GOT3 (cell line): ENCODE measurements at places on chromosomes 3 and 15.

DNA sequence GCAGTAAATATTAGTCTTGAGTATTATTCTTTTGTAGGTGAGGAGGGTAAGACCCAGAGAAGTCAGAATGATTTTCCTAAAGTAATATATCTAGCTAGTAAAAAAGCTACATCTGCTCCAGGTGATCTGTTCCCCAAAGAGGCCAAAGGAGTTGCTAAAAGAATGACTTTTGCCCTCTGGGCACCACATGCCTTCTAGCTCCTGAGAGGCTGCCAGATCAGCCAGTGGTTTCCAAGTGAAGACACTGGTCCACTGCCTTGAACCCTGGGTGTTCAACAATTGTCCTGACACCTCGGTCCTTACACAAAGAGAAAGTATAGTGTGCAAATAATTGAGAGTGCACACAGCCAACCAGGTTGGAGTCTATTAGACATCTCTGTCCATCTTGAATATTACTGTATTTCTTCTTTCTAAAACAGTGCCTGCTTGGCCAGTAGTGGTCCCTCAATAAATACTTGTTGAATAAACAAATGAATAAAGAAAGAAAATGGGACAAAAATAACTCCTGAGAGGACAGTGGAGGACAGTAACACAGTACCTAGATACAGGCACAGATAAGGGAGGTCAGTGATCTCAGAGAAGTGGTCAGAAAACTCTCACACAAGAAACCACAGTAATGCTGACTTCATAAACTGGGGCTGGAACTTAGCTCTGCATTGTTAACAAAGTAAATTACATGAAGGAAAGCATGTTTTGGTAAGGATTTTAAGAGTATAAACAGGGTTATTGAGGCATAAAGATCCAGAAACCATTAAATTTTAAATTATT, 56.6 kb upstream of the CSTA start:
- no peak for DNase-seq

DNA sequence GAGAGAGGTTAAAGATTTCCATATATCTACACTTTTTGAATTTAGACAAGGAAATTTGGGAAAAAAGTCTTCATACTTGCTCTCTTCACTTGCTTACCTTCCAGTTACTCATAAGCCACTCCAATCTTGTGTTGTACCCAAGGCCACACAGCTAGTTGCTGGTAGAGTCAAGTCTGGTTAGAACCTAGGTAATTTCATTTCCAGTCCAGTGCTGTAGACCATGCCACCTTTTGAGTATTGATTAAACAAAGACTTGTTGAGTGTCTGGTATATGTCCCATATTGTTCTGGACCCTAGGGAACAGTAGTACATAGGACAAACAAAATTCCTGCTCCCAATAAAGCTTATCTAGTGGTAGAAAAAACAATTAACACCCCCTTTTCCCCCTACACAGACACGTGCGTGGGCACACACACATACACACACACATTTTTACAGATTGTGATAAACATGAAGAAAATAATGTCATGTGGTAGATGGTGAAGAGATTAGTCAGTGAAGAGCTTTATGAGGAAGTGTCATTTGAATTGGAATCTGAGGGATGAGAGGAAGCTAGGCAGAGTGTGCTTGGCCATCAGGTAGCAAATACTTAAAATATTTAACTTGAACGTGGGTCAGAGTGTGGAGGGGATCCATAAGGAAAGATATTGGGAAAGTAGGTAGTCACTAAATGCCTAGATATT, 2.1 kb downstream of the CMC1 start:
- no peak for DNase-seq

- DNase-seq: no peak
Observed at GRCh38 chr3:138594150-138594934, at the start of gene CEP70. TSS of gene CEP70 (minus strand) at chr3:138594260. CDS start at chr3:138572927, 21,333 bp downstream.

- no peak for DNase-seq
Observed at GRCh38 chr3:10448544-10448943, 56.8 kb downstream of the ATP2B2 start.

DNA sequence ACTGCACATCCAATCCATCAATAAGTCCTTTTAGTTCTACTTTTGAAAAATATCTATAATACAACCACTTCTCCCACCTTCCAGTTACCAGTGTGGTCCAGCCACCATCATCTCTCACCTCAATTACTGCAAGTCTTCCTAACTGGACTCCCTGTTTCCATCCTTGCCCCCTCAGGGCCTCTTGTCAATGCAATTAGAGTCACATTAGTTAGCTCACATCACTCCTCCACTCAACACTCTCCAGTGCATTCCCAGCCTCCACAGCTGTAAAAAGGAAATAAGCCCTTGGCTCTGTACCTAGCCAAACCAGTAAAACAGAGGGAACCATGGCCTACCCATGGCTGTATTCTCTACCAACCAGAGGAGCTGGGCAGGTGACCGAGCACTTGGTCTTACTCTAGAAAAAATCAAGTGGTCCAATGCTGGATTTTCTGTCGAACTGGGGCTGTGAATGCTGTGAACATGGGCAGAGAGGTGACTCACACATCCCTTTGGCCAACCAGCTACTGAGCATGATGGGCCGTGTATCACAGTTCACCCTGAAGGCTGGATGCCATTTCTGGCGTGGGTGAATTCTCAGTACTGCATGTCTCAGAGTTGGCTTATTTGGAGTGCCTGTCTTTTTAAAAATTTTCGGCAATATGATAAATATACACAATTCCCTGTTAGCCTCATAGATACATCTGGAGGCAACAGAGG, 62.5 kb upstream of the C15orf61 start:
- no peak for DNase-seq

- DNase-seq: no peak
Observed at GRCh38 chr3:112900113-112900512, 53.4 kb upstream of the CD200R1L start.
